Kidney (tissue), 22 donors: ENCODE measurements at places on chromosomes 6 and 20. TPM values are rescaled to one million over a fixed set of nuclear protein-coding genes. Genes with fewer than 3 reads are reported as not detected.
A peak's percentile ranks its signal among the peaks of the same experiment; 100 is the strongest.

DNA sequence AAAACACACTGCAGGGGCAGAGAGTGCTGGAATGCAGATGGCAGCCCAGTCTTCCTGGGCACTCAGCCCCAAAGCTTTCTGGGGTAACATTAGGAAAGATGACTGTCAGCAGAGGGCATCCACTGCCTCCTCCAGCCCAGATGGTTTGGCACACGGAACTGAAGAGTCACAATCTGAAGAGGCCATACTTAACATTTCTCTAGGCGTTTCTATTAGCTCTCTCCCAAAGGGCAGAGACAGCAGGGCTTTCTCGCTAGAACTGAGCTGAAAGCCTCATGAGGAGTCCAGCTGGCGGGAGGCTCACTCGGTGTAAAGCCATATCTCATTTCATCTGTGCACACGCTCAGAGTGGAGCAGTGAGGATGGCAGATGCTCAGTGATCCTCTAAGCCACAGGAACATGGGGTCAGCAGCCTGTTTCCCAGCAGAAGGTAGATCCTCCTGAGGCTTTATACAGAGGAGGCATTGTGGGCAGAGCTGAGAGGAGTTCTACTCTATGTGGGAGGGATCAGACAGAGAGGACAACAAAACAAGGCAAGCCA is 28.1 kb downstream of the ALDH8A1 start:
- no peak for DNase-seq

DNA sequence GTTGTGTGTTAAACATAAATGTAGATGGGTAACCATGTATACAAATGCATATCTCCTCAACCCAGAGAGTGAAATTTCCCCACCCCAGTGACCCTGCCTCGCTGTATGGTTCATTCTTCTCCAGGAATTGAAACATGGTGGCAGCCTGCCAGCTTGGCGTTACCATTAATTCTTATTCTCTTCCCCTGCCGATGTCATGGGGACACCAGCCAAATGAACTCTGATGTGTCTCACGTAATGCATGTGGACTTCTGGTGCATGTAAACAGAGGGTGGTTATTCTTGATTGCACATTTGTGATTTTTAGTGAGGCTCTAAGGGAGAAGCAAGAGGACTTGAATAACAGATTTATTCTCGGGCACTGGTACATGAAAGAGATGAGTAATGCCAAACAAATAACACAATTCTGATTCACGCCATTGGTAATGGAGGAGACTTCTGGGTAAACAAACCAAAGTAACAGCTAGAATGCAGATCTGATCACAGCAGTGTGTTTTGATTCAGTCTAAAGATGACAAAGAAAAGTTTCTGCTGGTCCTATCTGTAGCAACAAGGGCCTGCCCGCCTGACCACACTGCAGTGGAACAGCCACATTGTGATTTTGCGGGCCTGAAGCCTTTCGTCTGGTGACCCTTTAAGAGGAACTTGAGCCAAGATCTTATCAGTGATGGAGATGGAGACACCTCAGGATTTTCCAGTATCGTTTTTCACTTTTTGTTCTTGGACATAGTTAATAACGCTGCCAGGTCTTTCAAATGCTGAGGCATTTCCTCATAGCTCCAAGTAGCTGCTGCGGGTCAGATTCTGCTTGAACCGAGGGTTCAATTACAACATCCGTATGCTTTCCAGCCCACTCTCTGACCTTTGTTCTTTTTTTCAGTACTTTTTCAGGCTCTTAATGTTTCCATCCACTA is 171.8 kb upstream of the AKAP12 start:
- DNase-seq, result peak; percentile 92

- DNase-seq, result no peak
Measured at GRCh38 chr6:130457605-130458004, 91.8 kb downstream of the TMEM200A start.

DNA sequence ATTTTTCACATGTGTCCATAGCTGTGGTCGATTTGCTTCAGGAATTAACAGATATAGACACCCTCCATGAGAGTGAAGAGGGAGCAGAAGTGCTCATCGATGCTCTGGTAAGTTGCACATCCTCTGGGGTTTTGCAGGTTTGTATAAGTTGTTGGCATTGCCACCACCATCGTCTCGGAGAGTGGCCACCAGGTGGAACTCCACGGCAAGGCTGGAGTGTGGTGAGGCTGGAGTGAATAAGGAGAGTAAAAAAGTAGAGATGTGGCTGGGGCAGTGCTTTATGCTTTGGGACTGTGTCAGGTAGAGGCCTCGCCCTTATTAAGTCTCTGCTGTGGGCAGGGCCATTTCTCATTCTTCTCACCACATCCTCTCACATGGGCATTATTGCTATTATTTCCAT is 63.7 kb downstream of the CTNNBL1 start:
- DNase-seq, result no peak

DNA sequence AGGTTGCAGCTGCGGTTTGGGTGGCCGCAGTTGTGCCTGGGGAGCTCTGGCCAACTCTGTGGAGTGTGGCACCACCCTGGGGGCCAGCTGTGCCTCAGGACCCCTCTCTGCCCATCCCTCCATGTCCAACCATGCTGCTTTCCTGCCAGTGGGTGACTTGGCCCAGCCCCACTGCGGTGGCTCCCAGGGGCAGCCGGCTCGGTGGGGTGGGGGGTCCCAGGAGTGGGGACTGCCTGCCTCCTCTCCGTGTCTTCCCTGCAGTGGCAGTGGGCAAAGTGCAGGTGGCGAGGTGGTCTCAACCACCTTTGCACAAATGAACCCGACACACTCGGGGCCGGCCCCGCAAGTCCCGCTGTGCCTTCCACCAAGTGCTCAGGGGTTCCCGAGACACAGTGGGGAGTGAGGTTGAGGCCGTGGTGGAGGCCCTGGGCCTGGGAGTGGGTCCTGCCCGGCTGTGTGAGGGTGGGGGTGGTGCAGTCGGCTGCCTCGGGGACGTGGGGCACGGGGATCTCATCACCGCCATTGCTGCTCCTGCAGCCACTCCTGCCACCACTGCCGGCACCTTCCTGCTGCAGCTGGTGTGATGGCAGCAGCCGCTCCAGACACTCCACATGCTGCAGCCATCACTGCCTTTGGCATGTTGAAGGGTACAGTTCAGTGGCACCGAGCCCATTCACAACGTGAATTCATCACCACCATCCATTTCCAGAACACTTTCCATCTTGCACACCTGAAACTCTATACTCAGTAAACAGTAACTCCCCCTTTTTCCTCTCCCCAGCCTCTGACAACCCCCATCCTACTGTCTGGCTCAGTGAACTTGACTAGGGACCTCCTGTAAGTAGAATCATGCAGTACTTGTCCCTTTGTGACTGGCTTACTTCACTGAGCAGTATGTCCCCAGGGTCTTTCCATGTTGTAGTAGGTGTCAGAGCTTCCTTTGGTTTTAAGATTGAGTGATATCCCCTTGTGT is 10.7 kb upstream of the SLCO4A1 start:
- peak; percentile 64 for DNase-seq

GRCh38 chr6:139863964-139864363 is 489.5 kb upstream of the CITED2 start:
- no peak for DNase-seq

The TRIM15 gene
- polyA plus RNA-seq, result 7.1 TPM

GRCh38 chr6:7235712-7236305 is 77.2 kb downstream of the SSR1 start:
- no peak for DNase-seq

DNA sequence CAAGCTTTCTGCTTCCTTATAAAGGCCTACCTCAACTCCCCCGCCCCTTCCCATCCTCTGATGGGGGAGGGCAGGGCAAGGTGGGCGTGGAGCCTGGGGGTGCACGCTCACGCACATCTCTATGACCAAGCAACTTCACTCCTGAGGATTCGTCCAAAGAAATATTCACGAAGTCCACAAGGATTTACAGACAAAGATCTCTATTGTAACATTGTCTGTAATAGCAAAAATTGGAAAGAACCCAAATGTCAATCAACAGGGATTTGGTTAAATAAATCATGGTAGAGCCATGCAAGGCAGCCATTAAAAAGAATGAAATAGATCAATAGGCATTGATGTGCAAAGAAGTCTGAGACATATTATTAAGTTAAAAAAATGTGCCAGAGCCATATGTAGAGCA is 130.4 kb upstream of the AFDN start:
- no peak for DNase-seq

DNA sequence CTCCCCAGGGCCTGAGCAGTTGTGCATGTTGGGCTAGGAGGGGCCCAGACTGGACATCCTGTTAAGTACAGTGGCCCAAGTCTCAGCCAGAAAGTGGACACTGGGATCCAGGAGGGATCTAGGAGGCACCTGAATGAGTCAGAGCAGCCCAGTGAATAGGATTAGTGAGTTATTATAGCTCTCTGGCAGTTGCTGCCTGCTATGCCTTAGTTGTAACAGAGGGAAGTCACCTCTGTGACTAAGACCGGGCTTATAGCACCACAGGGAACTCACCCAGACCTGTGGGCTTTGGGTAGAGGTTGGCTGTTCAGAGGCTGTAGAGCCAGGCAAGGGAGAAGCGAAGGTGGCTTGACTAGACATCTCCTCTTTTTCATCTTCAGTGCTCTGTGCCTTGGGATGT is 39.0 kb upstream of the AAR2 start:
- peak; percentile 29 for DNase-seq

GRCh38 chr6:105941621-105942412 is 144.3 kb upstream of the PRDM1 start:
- DNase-seq, result no peak

GRCh38 chr6:100568255-100568654 is 103.5 kb upstream of the SIM1 start:
- DNase-seq, result no peak

The CDSN gene
- polyA plus RNA-seq, result not detected

- no peak for DNase-seq
Measured at GRCh38 chr20:36736451-36737182, 9.3 kb downstream of the NDRG3 start.

- no peak for DNase-seq
Measured at GRCh38 chr6:169729961-169730360, 5.7 kb upstream of the PHF10 start.

The NCR2 gene
- polyA plus RNA-seq, result not detected

DNA sequence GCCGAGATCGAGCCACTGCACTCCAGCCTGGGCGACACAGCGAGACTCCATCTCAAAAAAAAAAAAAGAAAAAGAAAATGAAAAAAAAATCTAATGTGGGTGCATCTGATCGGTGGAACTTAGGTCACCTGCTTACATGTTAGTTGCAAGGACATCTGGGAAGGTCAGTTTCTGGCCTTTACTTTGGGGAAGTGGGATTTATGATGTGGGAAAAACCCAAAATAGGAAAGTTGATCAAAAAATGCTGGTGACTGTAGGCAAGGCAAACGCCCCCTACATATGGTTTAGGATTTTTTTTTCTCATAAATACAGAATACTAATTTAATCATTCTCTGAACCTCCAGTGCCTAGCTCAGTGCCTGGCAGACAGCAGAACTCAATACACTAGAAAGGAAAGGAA is 69.2 kb upstream of the PIM1 start:
- DNase-seq, result no peak

DNA sequence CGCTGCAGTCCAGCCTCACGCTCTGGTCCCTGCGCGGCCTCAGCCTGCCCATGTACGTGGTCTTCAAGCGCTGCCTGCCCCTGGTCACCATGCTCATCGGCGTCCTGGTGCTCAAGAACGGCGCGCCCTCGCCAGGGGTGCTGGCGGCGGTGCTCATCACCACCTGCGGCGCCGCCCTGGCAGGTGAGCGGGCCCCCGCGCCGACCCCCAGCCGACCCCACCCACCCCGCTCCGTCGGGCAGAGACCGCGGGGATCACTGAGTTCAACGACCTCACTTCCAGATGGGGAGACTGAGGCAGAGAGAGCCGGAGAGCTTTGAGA is 545 bp downstream of the SLC35D3 start:
- DNase-seq, result no peak

DNA sequence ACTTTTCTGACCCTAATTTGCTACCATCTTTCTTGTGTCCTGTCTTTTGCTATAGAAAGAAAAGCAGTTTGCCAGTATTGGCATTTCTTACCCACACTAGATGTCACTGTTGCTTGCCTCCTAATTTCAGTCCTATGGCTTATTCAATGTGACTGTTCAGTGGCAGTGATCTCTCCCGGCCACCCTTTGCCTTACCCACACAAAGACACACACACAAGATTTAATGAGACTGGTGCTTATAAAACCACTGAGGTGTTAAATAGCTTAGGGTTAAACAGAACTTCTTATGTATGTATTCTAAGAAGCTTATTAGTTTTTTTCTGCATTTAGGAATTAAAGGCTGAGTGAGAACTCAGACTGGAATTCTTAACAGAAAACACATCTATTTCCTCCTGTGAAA is 233.6 kb upstream of the ASCC3 start:
- no peak for DNase-seq

GRCh38 chr6:46044881-46045617 is 29.4 kb upstream of the CLIC5 start:
- no peak for DNase-seq

The C20orf141 gene
- polyA plus RNA-seq, result not detected

- DNase-seq, result peak; percentile 76
Measured at GRCh38 chr20:18666803-18667415, 79.1 kb downstream of the DTD1 start.

GRCh38 chr20:59414936-59415623 is 114.7 kb downstream of the EDN3 start:
- no peak for DNase-seq

The CD40 gene
- polyA plus RNA-seq, result 15.7 TPM

The TP53TG5 gene
- not detected for polyA plus RNA-seq

The COQ3 gene
- 18.7 TPM for polyA plus RNA-seq

The AKAP12 gene
- polyA plus RNA-seq, result 10.2 TPM

DNA sequence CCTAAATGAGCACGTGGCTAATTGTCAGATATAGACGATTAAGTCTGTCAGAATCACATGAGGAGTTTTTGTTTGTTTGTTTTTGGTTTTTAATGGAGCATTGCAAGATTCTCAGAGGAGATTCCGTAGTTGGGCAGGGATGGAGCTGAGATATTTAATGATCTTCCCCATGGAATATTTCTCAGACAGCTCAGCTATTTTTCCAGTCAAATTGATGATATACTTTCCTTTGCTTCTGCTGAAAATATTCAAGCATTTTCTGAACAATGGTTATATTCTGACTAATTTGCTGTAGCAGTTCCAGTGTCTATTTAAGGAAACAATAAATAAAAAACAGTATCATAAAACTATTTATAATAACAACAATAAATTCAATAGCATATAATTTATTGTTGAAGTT is 348.4 kb downstream of the KIF16B start:
- DNase-seq, result no peak

- DNase-seq, result no peak
Measured at GRCh38 chr6:129486327-129486726, 223.7 kb downstream of the ARHGAP18 start.

- DNase-seq, result no peak
Measured at GRCh38 chr6:20630617-20631548, 96.6 kb downstream of the CDKAL1 start.

DNA sequence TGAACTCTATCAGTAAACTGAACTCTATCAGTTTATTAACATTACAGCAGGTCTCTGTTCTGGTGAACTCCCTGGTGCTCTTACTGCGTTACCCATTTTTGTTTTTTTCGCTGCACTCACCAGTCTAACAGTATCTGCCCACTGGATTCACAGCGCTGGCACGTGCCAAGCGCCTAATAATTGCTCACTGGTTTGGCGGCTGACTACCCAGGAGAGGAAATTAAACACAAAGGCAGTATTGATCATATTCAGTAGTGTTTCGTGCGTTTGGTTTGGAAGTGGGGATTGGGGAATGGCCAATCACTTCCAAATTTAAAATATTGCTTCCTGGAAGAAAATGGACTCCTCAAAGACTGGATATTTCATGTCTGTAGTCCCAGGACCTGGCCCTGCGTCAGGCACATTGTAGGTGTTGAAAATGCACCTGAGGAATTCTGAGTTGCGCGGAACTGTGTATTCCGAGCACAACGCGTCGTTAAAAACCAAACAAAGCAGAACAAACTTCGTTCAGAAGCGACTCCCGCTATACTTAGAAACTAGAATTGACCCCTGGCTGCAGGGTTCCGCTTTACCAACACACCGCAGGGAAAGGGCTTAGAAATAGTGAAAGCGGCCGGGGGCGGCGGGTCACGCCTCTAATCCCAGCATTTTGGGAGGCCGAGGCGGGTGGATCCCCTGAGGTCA is 1.1 kb upstream of the RPS12 start:
- DNase-seq, result peak; percentile 76
